ENCODE measurements at places on chromosomes 2 and 18.

- DNase-seq: no peak
Observed at GRCh38 chr2:218307415-218308090, 15.2 kb upstream of the TMBIM1 start.

GRCh38 chr18:79554945-79555645 is 124.5 kb upstream of the CTDP1 start:
- DNase-seq: no peak

GRCh38 chr2:214830794-214831346 is 21.4 kb upstream of the BARD1 start:
- no peak for DNase-seq

DNA sequence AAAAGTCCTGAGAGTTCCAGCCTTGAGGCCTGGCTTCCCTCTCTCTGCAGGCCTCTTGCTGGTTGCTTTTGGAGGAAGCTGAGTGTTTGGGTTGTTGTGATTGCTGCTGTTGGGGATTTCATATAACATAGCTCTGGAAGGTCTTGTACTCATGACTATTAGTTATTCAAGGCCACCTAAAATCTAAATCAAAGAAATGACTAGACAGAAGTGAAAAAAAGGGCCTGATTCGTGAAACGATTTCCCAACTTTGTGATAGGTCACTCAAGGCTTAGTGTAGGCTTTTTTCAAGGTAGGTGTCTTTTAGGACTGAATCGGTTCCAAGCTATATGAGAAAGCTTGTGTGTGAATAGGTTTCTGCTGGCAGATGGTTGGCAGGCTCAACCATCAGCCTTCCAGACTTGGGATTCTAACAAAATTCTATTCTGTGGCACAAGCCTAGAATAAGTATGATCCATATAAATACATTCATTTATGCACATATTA is 164.4 kb downstream of the FMNL2 start:
- DNase-seq: no peak

DNA sequence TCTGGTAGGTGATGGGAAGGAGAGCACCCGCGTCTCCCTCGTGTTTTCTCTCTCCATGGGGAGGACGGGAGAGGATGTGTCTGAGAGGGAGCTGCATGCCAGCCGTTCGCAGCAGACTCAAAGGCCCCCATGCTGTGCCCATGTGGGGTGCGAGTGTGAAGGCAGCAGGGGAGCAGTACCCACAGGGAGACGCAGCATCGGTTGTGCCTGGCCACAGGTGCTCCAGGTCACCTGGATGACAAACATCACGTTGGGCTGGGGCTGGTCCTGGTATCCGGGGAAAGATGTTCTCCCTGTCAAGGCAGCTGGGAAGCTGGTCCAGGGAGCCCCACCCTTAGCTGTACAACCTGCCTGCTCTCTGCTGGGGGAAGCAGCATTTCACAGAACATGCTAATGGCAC is 119.5 kb upstream of the SALL3 start:
- DNase-seq: no peak

DNA sequence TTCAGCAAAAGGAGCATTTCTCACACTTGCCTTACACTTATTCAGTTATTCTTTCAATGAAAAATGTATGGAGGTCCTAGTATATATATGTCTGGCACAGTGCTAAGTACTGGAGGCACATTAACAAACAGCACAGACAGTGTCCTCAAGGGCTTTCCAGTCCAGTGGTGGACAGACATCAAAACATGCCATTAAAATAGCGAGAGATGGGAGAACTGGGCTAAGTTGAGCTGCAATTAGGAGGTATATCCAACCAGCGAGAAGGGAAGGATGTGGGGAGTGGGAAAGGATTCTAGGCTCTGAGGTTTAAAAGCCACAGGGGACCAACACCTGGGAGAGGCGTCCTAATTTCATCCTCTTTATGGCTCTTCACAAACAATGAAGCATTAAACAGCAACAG is 127.5 kb upstream of the TTC39C start:
- no peak for DNase-seq

- no peak for DNase-seq
Observed at GRCh38 chr2:40716879-40717278, 265.0 kb upstream of the SLC8A1 start.

GRCh38 chr2:161362568-161363166 is 53.4 kb upstream of the TBR1 start:
- DNase-seq: no peak

DNA sequence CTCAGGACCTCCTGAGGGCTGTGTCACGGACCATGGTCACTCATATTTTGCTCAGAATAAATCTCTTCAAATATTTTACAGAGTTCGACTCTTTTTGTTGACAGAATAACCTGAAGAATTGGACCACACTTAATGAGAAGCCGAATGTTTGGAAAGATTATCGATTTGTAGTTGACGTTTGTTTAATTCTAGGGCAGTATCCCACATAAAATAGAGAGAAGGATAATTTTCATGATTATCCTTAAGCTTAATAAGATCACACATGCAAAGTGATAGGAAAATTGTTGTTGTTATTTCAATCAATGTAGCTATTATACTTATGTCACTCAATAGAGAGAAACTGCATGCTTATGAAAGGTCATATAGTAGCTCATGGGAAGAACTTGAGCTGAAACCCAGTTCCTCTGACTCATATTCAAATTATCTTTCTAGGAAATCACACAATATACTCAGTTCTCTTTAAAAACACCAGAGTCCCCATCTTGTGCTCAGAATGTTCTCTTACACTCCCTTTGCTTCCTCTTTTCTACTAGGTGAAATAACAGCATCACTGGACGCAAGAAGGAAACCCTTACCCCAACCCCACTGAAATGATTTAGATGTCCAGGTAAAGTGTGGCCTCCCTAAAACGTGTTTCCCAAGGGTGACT is 982.1 kb downstream of the TSN start:
- no peak for DNase-seq

GRCh38 chr18:42839408-42839807 is 276.1 kb downstream of the RIT2 start:
- DNase-seq: no peak

- DNase-seq: no peak
Observed at GRCh38 chr2:119174216-119174992, 15.9 kb upstream of the C1QL2 start.

- DNase-seq: no peak
Observed at GRCh38 chr2:222436040-222436413, 11.7 kb downstream of the SGPP2 start.

- DNase-seq: no peak
Observed at GRCh38 chr2:164275659-164276058, 345.6 kb downstream of the GRB14 start.

DNA sequence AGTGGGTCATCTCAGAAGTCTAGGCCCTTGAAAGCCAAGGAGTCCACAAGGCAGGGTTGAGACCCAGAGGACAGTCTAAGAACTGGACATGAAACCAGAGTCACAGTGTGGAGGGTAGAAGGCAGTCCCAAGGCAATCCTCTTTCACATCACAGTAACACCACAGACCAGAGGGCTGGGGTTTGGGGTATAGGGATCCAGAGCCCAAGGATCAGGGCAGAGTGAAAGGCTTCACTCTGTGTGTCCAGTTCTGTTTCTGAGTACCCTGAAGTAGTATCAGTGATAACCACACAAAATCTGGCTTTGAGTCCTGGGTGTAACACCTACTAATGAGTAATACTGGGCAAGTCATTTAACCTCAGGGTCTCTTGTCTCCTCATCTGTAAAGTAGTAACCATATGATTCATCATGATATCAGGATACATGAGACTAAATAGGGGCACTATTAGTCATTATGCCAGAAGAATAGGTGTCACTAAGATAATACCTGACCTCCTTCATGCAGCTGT is 91.0 kb downstream of the ICA1L start:
- DNase-seq: no peak

DNA sequence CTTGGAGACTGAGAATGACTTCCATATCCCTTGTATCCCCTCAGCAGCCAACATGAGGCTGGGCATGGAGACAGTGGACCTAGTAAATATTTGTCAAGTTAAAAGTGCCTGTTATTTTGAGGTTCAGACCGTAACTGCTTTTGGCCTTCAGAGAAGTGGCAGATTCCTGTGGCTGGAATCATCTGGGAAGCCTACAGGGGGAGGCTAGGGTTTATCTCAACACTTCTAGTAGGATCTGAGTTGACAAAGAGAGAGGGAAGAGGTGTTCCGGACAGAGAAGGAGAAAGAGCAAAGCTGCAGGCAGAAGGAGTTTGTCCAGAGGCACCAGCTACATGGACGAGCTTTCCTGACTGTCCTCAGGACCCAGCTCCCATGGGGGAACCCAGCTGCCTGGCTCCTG is 27.0 kb downstream of the SLC14A2 start:
- no peak for DNase-seq

DNA sequence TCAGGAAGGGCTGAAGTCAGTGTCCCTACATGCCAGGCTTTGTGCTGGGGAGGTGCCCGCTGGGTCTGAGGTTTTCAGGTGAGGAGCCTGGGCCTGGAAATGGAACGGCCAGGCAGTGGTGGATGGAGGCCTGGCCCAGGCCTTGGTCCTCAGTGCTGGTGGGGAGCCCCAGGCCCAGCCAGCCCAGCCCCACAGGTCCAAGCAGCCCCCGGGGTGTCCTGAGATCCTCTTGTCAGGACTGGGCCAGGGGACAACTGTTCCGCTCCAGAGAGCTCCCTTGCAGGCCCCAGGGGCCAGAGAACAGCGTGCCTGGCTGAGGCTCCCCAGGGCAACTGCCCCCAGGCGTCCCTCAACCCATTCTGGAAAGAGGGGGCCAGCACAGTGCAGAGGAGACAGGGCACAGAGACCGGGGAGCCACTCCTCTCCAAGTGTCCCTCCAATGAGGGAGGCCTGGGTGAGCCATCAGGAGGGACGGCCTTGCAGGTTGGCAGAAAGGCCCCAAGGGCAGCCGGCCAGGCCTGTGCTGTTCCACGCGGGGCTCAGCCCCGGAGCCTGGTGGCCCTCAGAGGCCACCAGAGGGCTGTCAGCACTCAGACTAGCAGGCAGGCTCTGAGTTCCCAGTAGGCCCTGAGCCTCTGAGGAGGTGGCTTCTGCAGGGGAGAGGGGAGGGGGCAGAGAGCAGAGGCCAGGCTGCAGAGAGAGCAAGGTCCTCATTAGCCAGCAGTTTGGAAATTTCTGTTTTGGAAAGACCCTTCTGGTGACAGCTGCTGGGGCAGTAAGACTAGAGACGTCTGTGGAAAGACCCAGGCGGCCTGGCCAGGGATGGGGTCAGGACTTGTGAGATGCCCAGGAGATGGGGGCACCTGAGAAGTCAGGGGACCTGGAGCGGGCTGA is 29.4 kb upstream of the SNED1 start:
- DNase-seq: no peak

DNA sequence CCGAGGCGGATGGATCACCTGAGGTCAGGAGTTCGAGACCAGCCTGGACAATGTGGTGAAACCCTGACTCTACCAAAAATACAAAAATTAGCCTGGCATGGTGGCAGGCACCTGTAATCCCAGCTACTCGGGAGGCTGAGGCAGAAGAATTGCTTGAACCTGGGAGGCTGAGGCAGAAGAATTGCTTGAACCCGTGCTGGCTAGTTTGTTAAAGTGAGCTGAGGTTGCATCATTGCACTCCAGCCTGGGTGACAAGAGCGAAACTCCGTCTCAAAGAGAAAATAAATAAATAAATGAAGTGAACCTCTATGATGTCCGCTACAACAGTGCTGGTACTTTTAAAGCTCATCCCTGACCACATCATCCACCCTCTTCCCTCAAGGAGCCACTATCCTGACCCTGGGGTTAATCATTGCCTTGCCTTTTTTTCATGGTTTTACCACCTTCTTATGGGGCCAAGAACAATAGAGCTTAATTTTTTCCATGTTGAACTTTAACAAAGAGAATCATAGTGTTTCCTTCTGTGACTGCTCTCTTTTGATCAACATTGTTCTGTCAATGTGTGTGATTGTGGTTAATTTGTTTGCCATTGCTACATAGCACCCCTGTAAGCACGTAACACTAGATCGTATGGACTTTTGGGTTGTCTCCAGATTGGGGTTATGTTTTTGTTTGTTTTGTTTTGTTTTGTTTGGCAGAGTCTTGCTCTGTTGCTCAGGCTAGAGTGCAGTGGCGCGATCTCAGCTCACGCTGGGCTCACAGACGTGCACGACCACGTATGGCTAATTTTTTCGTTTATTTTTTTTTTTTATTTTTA is 17.1 kb upstream of the ATRAID start:
- DNase-seq: no peak

- DNase-seq: no peak
Observed at GRCh38 chr2:128091726-128092080, 703 bp downstream of the UGGT1 start.

- no peak for DNase-seq
Observed at GRCh38 chr2:193240752-193241151, 1046.0 kb upstream of the TMEFF2 start.

- no peak for DNase-seq
Observed at GRCh38 chr18:9659499-9660375, 45.4 kb upstream of the PPP4R1 start.

DNA sequence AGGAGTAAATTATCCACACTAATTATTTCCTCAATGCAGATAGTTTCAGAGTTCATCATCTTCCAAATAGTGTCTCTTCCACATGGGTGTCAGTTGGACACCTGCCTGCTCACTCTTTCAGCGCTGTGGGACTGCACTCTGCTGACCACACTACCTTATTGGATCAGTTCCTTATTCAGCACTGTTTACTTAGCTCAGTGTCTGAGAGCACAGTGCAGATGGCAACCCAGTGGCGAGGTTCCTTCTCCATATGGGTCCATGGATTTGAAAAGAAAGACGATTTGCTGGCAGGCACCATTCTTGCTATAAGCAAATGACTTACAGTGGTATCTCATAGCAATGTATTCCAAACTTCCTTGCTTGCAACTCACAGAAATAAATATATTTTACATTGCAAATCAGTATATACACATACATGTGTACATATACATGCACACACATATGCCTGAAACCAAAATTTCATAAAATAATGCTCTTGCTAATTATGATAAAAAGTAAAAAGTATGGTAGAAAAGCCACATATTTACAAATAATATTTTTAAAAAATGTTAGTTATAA is 354.8 kb downstream of the INSIG2 start:
- no peak for DNase-seq

- DNase-seq: no peak
Observed at GRCh38 chr2:188766471-188766856, 207.7 kb upstream of the COL3A1 start.

GRCh38 chr2:96549967-96550786 is 13.6 kb downstream of the ARID5A start:
- DNase-seq: no peak

DNA sequence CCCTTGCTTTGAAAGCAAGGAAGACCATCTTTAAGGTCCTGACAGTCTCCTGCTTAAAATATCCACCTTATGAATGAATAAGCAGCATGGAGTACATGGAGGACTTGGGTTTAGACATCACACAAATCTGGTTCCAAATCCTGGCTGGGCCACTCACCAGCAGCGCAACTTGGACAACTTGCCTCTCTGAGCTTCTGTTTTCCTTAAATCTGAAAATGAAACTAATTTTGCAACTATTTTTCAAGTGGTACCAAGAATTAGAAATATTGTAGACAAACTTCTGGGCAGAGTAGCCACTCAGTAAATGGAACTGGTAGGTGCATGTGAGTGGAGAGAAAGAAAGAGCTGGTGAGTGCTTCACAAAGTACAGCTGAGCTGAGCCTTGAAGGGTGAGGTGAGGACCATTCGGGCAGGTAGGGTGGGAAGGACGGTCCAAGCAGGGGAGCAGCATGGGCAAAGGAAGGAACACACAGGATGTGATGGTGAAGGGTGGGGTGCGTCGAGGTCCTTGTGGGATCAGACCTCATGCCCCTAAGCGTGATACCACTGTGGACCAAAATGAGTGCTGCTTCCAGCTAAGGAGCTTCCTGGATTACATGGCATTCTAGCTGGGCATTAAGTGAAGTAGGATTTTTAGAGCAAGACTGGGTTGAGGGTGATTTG is 14.4 kb upstream of the TET3 start:
- no peak for DNase-seq

GRCh38 chr2:168348076-168348475 is 100.7 kb upstream of the STK39 start:
- DNase-seq: no peak

Data from T-helper 22 cell (primary cell).